WTC11 (cell line): ENCODE measurements at places on chromosomes 4 and X.

DNA sequence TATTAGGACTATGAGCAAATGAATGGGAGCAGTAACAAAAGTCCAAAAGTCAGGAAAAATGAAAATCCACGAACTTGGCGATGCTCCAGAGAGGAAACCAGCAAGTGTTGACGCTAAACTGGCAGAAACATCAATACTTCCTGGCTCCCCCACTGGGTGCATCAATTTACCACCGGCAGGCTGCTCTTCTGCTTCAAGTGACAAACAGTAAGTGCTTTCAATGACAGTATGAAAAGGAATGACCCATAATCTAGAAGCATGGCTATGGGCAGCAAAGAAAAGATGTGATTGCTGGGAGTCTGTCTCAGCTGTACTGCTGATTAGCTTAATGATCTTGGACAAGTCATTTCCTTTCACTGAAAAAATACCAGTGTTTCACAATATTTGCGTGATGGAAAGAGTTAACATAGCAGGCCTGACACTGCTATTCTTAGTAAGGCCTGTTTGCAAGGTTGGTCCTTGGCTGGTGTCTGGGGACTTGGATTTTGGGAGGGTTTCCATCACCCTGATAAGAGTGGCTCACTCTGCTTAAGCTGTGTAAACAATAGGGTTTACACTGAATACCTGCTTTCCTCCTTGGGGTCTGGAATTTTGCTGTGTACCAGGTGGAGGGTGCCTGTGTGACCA is 8.7 kb downstream of the ATP11C start:
- no peak for DNase-seq

DNA sequence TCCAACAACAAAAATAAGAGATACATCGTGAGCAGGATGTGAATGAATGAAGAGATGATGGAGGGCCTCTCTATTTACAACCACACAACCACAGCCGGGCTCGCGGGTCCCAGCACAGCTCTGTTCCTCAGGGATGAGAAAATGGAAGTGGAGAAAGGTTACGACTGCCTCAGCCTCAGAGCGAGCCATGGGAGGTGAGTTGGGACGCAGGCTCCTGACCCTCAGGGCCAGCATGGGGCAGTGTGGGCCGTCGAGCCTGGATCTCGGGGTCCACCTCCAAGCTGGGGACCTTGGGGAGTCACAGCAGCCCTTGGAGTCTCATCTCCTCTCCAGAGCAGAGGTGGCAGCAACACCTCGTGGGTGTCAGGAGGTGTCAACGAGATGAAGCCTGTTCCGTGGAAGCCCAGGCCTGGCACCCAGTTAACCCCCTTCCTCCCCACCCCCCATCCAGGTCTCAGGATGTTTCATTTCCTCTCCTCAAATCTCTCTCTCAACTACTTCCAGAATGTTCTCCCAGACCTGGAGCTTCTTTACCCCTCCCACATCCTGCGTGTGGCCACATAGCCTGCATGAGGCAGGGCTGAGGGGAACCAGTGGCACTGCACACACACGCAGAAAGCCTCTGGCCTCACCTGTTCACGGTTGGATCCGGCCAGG is 25.9 kb downstream of the C4orf50 start:
- no peak for DNase-seq

DNA sequence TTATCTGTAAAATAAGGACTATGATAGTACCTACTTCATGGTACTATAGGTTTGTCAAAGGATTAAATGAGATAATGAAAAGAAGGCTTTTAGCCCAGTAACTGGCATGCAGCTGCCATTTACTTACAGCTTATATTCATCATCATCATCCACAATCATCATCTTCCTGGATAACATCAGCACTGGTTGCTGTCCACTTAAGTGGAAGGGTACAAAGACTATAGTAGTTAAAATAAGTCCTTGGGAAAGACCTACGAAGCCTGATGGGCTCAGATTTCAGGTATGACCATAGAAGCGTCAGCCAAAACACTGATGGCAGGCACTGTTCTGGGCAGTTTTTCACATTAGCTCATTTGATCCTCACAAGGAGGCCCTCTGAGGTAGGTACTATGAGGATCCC is 20.6 kb downstream of the CCDC149 start:
- DNase-seq: no peak

DNA sequence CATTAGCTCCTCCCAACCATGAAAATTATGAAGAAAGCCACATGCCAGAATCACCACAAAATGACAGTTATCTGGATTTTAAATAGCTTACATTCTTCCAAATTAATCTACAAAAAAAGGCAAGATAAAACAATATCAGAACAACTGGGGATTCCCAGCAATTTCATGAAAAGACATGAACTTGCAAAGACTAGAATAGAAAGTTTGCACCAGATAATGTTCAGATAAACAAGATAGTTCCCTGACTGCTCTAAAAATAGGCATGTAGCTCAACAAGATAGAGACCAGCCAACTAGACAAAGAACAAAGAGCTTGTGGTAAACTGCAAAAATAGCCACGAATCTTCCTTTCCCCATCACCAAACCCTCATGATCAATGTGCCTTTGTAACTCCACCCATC is 30.3 kb upstream of the DDX53 start:
- no peak for DNase-seq
